ENCODE measurements at places on chromosomes 7 and 10.

DNA sequence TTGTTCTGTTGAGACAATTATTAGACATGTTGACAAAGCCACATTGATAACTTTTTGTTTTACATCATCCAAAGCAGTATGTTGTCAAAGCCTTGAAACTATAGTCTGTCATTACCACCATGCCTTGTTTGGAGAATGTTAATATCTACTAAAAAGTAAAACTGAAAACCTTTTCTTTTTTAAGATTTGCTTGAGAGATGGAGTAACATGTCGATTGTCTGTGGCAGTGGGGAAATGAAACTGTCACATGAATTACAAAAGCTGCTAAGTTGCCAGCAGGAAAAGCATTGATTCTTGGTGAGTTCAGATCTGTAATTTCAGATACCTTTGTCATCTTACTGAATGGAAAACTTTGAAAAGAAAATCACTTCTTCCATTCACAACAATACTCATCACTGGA is 69.1 kb downstream of the TFPI2 start:
- no peak for DNase-seq

- no peak for DNase-seq
Measured at GRCh38 chr10:131201741-131202515, 109.6 kb downstream of the TCERG1L start.

GRCh38 chr10:132004052-132004451 is 22.3 kb upstream of the BNIP3 start:
- no peak for DNase-seq

GRCh38 chr7:125654076-125654475 is 724.5 kb upstream of the POT1 start:
- DNase-seq, result no peak

DNA sequence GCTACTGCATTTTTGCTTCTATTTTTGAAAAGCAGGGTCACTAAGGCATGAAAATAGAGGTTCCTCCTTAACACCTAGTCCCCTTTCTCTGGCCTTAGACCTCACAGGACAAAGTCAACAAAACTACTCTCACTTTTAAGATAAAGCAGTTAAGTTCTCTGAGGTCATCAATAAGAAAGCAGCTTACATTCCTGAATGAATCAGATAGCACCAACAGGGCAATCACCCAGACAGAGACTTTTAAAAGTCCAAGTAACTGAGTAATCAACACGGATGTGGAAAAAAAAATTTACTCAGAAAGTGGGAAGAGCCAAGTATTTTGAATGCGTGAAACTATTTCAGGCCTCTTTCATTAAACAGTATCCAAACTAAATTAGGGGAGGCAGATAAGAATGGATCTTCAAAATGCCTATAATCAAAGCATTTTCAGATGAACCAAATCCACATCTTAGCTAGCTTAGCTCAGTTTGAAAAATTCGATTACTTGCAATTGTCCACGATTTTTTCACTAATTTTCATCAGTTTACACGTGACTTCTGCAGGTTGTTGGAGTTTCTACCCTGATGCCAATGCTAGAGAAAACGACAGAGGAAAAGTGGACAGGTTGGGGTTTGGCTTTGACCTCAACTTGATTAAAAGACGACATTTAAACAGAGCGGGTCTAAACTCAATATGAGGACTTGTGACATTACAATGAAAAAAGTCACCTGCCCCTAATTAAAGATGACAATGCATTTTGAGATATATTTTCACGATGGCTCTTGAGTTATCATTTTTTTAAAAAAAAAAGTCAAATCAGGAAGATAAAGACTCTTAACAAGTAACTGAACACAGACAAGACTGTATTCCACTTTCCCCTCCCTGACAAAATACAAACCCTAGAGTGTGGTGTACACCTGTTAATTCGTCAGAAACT is 1.6 kb downstream of the BEND7 start:
- DNase-seq, result no peak

GRCh38 chr7:55250313-55250712 is 114.8 kb upstream of the LANCL2 start:
- no peak for DNase-seq

DNA sequence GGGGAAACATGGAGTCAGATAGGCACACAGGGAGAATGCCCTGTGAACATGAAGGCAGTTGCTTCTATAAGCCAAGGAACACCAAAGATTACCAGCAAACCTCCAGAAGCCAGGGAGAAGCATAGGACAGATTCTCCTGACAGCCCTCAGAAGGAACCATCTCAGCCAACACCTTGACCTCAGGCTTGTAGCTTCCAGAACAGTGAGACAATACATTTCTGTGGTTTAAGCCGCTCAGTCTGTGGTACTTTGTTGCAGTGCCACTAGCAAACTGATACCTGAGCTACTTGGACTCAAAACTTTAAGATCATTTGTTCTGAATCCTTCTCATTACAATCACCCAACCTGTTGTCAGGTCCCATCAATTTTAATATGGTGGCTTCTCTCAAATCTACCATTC is 31.2 kb downstream of the ABLIM1 start:
- no peak for DNase-seq

- no peak for DNase-seq
Measured at GRCh38 chr7:1317646-1318045, 85.0 kb downstream of the UNCX start.

DNA sequence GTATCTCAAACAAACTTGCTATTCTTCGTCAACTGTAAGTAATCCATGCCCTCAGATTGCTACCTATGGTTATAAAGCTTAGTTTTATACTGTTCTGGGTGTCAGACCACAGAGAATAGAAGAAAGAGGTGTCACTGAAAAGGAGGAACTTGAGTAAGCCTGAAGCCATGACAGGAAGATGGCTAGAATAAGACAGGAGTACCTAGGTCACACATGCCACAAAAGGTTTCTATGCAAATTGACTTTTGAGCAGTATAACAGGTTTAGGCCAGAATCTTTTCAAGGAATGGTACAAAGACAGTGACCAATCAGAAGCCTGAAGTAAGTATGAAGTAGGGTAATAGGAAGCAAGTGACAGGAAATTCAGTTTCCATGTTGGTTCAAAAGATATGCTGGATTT is 23.5 kb downstream of the FBXW4 start:
- no peak for DNase-seq

DNA sequence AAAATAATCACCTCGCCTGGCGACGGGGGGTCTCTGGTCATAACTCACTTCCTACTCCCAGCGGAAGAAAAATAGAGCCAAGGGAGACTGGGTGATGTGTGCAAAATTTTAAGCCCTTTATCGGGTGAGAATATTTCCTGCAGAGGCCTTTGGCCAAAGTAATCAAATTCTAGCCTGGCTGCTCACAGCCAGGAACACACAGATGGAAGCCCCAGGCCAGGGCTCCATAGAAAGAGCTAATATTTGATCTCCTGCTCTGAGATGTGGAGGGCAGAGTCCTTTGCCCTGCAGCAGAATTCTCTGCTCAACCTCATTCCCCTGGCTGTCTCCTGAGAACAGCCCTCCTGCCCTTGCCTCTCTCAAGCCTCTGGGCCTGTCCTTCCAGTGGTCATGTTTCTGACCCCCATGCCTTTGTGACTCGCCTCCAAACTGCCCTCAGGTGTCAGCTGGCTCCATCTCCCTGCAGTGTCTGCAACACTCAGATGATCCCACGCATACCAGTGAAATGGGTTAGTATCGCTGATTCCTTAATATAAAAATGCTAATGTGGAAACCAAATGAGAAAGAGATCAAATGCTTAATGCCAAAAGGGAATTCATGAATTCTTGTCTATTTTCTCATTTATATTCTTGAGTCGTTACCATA is 34.5 kb downstream of the FRMD4A start:
- DNase-seq, result no peak

- DNase-seq, result no peak
Measured at GRCh38 chr10:71300555-71301370, 18.3 kb upstream of the SLC29A3 start.

DNA sequence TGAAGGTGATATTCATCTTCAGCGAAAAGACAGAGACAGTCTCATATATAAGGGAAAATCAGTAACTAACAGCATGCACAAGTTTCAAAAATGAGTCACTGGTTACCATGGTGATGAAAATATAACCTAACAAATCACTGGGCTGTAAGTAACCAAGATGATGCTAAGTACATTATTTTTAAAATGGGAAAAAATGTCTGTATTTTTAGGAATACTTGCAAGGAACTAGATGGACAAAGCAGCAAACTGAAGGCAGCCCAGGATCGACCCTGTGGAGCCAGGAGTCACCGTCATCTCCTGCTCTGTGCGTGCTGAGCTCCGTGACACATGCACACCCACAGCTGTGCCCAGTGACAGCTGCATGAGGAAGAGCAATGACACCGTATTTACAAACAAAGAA is 137.3 kb downstream of the ELMO1 start:
- peak; percentile 48 for DNase-seq

- peak; percentile 62 for DNase-seq
Measured at GRCh38 chr7:134184767-134185166, 57.6 kb downstream of the LRGUK start.

GRCh38 chr10:69904533-69904932 is 102.8 kb downstream of the COL13A1 start:
- DNase-seq, result no peak

GRCh38 chr10:95279042-95279820 is 11.6 kb downstream of the PDLIM1 start:
- DNase-seq, result no peak

DNA sequence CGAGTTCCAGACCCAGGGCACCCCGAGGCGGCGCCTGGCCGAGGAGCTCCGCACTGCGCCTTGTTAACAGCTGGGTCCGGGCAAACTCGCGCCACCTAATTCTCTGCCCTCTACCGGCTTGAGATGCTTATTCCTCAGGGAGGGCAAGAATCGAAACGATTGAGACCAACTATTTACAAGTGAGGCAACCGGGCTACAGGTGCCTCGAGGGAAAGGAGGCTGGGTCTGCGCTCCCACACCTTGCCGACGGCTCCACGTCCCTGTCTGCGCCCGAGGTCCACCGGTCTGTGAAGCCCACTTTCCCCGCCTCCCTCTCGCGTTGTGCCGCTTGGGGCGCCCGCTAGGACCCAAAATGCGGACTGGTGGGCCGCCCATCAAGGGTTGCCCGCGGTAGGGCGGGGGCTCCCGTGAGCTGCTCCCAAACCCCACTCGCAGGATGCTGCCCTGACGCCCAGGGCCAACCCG is 527 bp downstream of the AKR1B1 start:
- DNase-seq, result peak; percentile 14

- no peak for DNase-seq
Measured at GRCh38 chr7:80139236-80139635, 4.6 kb downstream of the GNAI1 start.

DNA sequence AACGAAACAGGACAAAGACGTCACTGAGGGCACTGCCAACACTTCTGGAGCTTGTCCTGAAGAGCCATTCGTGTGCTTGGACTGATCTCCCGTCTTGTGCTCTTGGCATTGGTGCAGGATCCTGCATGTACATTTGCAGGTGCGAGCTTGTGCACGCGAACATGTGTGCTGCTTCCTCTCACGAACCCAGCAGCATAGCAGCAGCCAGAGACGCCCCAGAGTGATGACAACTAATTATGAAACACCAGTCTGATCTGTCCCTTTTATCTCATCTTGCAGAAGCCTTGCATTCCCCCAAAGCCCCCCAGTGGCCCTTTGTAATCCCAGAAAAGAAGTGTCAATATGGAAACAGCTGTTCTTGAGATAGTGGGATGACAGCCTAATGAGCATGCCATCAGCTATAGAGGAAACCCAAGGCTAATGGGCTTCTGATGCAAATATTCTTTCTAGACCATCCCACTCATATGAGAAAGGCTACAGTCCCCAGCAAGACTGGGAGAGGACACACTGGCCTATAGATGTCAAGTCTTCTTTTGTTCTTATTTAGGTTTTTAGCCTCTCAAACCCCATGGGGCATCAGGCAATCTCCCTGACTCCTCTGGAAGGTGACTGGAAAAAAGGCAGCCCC is 310.6 kb downstream of the FRMD4A start:
- no peak for DNase-seq

DNA sequence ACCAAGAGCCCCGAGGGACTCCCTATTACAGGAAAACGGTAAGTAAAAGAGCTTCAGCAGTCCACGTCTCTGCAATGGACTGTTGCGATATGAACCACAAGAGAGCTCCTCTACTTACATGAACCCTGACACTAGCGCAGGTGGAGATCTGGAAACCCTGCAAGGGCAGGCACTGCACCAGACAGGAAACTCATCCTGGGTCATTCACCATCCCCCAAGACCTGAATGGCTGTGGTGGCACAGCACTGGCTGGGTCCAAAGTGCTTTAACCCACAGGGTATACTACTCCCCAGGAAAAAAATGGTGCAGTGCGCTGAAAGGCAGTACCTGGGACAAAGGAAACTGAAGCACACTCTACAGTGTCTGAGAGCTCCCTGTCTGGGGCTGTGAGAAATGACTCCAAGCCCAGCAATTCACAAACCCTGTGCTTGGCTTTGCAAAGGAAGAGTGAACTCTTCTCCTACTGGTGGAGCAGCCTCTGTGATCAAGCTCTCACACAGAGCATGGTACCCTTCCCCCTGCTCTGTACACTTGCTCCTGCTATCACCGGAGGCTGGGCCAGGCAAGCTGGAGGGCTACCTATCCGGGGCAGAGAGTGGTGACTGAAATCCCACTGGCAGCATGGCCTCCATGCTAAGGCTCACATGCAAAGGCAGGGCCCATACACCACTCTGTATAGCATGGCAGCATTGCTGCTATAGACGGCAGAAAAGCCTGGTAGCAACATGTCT is 44.9 kb downstream of the HIBADH start:
- DNase-seq, result no peak

DNA sequence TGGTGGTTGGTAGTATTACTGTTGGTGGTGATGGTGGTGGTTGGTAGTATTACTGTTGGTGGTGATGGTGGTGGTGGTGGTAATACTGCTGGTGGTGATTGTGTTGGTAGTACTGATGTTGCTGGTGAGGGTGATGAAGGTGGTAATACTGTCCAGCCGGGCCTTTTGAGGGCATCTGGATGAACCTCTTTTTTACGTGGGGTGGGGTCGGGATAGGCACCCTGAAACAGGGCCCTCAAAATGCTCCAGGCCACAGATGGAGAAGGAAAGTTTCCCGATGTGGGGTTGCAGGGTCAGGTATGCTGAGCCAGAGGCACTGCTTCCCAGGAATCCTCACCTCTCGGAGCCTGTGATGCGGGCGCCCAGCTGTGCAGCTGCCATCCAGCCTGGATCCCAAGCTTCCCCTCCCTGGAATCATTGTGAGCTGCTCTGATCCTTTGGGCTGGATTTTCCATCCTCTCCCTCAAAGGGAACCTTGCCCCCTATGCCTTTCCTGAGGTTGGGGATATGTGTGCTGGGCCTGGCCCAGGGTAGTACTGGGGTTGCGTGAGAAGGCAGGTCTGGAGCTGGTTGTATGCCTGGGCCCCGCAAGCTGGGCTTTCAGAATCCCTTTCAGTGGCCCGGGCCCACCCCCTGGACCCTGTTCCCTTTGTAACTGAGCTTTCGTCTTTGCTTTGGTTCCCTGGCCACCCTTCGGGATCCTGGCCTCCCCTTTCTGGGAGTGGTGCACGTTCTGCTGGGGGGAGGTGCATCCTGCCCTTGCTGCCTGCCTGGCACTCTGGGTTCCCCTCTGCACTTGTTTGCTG is 43.3 kb downstream of the DOCK1 start:
- DNase-seq, result no peak

GRCh38 chr7:128963327-128963757 is 25.6 kb downstream of the IRF5 start:
- DNase-seq, result peak; percentile 69

- DNase-seq, result peak; percentile 20
Measured at GRCh38 chr7:10889266-10889898, 84.3 kb upstream of the PHF14 start.
